Stimulated activated CD4-positive, alpha-beta T cell treated with anti-CD3 and anti-CD28 coated beads, Interleukin-2, amount 100 ng/mL, for 48 hours (primary cell): ENCODE measurements at places on chromosomes 1 and 21.

- no peak for DNase-seq
These were observed 239.8 kb downstream of the TRABD2B start for GRCh38 chr1:47757226-47757975.

GRCh38 chr21:20882462-20883407 lies 115.5 kb upstream of the NCAM2 start:
- peak; percentile 5 for DNase-seq

GRCh38 chr1:229452956-229453801 lies 19.3 kb upstream of the ACTA1 start:
- no peak for DNase-seq

GRCh38 chr1:51643362-51643761 lies 26.5 kb downstream of the OSBPL9 start:
- no peak for DNase-seq

GRCh38 chr1:157711802-157712201 lies 11.2 kb upstream of the FCRL3 start:
- no peak for DNase-seq

- no peak for DNase-seq
These were observed 112.2 kb downstream of the ITSN1 start for GRCh38 chr21:33754481-33754880.

DNA sequence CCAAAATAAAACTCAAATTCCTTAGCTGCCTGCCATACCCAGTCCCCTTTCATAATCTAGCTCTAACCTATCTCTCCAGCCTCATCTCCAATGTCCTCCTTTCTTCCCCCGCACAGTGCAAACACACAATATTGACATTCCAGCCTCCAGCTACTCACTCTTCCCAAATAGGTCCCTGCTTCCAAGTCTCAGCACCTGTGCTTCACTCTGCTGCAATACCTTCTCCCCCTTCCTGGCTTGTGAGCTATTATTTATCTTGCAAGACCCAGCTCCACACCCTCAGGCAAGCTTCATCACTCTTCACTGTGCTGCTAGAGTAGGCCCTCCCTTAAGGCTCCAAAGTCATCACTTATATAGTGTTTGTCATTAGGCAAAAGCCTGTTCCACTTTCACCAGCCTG lies 9.7 kb downstream of the PLPP3 start:
- DNase-seq = no peak

DNA sequence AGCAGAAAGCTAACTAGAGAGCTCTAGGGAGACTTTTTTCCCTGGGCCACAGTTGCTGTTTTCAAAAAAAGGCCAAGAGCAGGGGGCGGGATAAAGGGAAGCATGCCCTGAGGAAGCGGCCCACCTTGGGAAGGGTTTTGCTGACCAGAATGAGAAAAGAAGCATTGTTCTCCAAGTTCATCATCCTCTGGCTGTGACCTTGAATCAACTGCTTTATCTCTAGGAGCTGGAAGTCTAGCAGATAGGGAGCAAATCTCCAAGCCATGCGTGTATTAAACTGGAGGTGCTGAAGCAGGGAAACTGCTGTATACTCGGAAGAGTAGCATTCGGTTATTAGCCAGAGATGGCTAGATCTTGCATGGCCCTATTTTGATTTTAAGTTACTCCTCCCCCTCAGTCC lies 64.8 kb downstream of the ATP2B4 start:
- no peak for DNase-seq

DNA sequence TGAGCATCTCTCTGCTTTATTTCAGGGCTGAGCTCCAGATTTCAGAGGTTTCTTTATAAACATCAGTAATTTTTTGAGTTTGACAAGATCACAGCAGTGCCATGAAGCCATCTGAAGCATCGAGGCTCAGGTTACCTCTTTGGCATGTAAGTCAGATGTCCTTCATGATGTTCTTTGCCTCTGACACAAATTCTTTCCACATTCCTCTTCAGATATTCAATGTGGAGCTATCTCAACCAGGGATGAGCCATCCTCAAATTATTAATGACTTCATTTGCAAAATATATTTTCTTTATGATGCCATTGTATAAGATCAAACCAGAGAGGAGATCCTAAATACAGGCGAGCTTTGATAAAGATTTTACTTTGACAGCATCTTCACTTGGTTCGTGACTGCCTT lies 256.7 kb downstream of the COL11A1 start:
- DNase-seq = no peak

DNA sequence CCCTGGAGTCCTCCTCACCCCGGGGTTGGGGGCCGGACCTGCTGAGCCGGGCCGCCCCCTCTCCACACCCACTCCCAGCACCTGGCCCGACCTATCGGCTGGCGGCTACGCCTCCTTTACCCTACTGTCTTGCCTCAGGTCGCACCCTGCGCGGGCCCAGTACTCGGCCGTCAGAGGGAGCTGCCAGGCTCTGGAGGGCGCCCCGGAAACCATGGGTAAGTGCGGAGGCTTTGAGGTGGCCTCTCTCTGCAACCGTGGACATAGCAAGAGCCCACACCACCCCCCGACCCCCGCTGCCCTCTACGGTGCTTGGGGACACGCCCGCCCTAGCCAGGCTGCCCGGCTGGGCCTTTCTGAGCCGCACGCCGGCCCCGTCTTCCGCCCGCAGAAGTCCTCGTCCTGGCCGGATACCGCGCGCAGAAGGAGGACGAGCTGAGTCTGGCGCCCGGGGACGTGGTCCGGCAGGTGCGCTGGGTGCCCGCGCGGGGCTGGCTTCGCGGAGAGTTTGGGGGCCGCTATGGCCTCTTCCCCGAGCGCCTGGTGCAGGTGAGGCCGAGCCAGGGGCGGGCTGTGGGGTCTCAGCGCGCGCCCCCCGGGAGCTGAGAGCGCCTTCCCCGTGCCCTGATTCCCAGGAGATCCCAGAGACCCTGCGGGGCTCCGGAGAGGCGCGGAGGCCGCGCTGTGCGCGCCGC lies at the start of gene SH3D21:
TSS of gene SH3D21 (plus strand) at position 159 of the 692 bp plus-strand sequence. CDS start at position 212, 53 bp downstream.
- no peak for DNase-seq

GRCh38 chr1:46043458-46044017 lies 88.9 kb downstream of the PIK3R3 start:
- no peak for DNase-seq

- no peak for DNase-seq
These were observed 35.3 kb downstream of the FCRL5 start for GRCh38 chr1:157517016-157517415.

DNA sequence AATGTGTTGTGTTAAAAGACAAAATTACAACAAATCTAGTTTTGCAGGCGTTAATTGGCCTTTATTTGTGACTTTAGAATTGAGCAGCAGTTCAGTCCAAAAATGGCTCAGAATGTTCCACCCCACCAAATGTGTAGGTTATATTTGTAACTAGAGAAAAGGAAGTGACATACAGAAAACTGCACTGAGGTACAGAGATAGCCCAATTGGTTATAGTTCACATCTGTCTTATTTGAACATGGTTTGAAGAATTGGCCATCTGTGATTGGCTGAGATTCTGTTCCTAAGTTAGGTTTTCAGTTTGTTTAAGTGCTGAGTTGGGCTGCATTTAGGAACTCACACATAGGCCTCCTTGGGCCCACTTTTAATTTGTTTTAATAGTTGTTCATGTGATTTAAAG lies 12.0 kb upstream of the FMO2 start:
- DNase-seq = no peak

DNA sequence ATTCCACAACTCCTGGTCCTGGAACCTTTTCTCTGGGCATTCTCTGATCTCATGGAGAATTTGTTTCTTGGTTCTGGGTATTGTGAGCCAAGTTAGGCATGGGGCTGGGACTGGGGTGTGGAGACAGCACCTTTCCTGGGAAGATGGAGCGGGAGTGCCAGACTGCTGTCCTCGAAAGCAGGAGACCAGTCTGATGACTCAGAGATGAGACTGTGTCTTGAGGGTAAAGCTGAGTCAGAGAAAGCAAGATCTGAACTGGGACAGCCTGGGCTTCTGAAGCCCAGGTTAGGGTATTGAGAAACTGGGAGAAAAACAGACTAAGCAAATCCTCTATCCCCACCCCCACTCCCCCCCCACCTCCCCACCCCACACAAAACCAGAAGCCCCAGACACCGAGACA lies 2.2 kb upstream of the KANK4 start:
- no peak for DNase-seq

- no peak for DNase-seq
These were observed 131.6 kb upstream of the POU3F1 start for GRCh38 chr1:38178216-38178615.
